ENCODE measurements at places on chromosomes 13 and 19.

GRCh38 chr13:24112791-24113190 is 47.7 kb upstream of the SPATA13 start:
- no peak for DNase-seq

DNA sequence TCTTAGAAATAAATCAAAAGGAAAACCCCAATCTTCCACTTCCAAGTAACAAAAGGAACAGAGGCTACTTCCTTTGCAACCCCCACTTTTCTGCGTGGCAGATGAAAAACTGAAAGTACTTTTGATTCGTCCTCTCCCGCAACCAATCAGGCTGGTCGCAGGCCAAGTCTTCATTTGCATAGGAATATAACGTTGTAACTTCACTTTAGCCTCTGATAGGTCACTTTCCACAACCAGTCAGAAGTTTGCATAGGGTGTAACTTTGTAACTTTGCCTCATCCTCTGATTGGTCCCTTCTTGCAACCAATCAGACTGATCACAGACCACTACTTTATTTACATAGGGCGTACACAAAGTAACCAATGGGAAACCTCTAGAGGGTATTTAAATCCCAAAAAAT is 37.2 kb downstream of the TGDS start:
- no peak for DNase-seq

- DNase-seq = no peak
Measured at GRCh38 chr13:24323036-24323738, 13.8 kb downstream of the C1QTNF9 start.

DNA sequence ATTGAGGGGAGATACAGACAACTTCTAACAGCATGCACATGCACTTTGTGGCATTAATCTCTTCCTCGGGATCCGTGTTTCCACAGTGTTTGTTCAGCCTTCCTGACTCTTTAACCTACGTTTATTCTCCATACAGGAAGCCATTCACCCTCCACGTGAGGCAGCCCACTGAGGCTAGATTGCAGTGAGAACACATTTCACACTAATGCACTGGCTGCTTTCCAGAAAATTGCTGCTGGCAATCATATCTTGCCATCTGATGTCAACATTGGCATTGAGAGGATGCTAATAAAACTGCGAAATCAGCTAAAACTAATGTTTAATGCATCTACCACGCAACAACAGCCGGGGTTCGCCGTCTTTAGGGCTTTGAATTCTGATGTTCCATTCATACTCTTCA is 30.0 kb downstream of the DCLK1 start:
- DNase-seq = no peak

DNA sequence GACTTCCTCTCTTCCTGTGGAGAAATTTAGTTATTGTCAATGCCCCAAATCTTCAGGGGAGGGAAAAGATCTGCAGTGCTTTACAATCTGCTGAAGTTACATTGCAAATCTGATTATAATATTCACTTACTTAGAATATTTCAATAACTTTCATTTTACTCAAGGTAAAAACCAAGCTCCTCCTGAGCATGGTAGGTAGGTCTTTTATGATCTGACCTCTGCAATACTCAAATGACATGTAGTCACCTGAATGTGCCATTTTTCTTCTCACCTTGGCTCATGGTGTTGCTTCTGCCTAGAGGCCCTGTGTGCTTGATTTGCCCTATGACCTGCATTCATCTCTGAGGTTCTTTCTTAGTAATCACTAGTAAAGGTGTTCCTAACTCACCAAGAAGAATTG is 331.4 kb downstream of the HS6ST3 start:
- no peak for DNase-seq

DNA sequence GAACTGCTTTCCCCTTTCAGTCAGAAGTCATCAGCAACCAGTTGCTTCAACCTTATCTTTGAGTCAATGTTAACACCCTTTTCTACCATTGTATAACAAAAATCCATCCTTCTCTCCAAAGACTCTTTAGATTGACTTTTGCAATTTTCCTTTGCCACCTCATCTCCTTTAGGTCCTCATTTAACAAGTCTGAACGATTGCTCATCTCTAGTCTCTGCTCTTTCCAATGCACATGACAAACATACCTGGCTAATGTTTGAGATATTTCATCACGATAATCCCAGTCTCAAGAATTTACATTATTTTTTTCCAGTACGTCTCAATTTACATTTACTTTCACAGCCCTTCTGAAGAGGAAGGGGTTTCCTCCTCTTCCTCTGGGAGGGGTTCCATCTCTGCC is 127.5 kb downstream of the KLF12 start:
- DNase-seq = no peak

- peak; percentile 35 for DNase-seq
Measured at GRCh38 chr19:37855098-37855497, 51.3 kb downstream of the WDR87 start.

- DNase-seq = no peak
Measured at GRCh38 chr19:19101540-19101939, 36.7 kb downstream of the TMEM161A start.

DNA sequence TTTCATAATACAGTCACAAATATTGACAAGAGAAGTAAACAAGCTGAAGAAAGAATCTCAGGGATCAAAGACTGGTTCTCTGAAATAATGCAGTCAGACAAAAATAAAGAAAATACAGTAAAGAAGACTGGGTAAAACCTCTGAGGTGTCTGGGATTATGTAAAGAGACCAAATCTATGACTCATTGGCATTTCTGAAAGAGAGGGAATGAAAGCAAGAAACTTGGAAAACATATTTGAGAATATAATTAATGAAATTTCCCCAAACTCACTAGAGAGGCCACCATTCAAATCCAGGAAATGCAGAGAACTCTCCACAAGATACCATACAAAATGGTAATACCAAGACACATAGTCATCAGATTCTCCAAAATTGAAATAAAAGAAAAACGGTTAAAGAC is 53.0 kb upstream of the GPC6 start:
- DNase-seq = no peak

DNA sequence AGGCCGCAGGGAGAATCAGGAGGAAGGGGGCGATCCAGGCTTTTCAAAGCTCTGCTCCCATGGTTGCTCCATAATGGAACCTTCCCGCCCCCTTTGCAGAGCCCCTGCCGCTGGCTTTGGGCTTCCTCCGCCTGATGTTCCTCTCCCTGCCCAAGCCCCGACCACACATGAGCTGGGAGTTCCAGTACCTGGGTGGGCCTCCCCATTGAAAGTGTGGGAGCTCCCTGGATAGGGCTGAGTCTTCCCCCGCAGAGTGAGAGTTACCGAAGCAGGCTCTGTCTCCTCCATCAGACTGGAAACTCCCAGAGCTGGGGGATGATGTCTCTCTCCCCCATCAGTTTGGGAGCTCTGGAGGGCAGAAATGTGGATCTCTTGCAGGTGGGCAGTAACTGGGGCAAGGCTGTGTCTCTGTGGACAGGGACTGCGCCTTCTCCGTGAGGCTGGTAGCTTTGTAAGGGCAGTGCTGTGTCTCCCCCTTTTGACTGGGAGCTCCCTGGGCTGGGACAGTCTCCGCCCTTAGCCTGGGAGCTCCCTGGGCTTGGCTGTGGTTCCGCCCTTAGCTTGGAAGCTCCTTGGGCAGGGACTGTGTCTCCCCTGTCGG is 722 bp downstream of the DCAF15 start:
- no peak for DNase-seq

- no peak for DNase-seq
Measured at GRCh38 chr13:113016526-113017295, 47.7 kb downstream of the MCF2L start.

GRCh38 chr19:843836-844545 is 3.2 kb downstream of the PRTN3 start:
- DNase-seq = no peak
